Endodermal cell (in vitro differentiated cells): ENCODE measurements at places on chromosomes 7 and 10. TPM values are rescaled to one million over a fixed set of nuclear protein-coding genes. Genes with fewer than 3 reads are reported as not detected.

- no peak for DNase-seq
Observed at GRCh38 chr10:95434583-95434982, 126.6 kb downstream of the SORBS1 start.

Gene AP5Z1
- 29.6 to 35.4 TPM (median 31.0 TPM) in 3 replicates for total RNA-seq

DNA sequence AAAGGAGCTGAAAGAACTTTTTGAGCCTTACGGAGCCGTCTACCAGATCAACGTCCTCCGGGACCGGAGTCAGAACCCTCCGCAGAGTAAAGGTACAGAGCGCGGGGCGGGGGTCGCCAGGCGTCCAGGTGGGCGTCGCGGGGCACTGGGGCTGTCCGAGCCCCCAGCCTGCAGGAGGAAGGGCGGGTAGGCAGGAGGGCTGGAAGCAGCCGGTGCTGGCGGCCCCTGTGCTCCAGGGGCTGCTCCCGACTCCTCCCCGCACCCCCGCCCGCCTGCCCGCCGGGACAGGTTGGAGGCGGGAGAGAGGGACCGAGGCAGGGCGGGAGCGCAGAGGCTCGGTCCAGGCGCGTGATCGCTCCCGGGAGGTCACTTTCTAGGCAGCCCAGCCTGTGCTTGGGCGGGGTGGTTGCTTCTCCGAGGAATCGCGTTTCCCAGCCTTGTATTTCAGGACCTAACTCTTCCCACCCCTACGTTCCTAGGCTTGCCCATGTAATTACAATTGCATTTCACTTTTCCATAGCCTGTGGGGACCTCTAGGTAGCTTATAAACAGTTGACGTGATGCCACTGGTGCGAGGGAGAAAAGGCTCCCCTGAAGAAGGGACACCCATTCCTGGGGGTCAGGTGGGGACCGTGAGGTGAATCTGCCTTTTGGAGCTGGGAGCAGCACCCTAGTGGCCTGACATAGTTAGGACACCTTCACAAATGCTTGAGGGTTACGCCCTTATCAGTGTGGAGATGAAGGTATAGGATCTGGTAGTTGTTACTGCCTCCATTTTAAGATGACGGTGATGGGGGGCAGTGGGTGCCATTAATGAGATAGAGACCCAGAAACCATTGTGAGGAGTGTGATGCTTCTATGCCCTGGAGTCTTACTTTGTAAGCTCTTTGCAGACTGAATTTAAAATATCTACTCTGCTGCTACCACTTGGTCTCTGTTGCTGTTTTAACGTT, 148.2 kb downstream of the CELF2 start:
- peak; percentile 85 for DNase-seq

Gene CFAP46
- 9.8 to 10.5 TPM (median 10.4 TPM) in 3 replicates for total RNA-seq

Gene TMEM60
- 20.9 to 33.4 TPM (median 32.2 TPM) in 3 replicates for total RNA-seq

Gene BMPR1A
- total RNA-seq, result 54.5 to 76.2 TPM (median 69.4 TPM) in 3 replicates

- no peak for DNase-seq
Observed at GRCh38 chr7:86978808-86979506, 80.5 kb downstream of the ELAPOR2 start.

DNA sequence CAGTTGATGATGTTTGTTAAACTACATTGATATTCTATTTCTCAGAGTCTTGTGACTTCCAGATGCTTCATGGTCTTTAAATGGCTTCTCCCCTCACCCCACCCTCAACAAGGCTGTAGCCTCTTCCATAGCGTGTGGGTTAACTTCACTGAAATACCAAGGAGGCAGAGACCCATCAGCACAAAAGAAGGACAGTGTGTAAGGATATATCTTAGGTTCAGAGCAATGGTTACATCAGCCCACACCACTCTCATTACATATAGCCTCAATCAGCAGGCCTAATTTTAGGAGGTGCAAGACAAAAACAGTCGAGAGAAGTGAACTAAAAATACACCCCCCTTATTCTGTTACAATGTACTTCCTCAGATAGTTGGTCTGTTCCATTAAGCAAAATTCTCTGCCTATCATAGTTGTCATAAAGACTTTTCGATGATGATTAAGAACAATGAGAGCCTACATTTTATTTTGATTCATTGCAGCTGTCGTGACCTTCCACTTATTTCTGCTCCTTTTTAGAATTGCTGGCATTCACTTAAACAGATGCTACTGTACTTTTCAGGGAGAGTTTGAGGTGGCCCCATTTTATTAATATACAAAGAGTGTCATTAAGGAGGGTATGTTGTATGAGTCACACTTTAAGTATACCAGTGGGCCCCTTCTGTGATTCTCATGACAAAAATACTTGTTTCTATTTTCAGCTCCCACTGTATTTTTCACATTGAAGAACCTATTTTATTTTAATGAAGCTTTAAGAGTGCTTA, 52.1 kb downstream of the WIPF3 start:
- no peak for DNase-seq

DNA sequence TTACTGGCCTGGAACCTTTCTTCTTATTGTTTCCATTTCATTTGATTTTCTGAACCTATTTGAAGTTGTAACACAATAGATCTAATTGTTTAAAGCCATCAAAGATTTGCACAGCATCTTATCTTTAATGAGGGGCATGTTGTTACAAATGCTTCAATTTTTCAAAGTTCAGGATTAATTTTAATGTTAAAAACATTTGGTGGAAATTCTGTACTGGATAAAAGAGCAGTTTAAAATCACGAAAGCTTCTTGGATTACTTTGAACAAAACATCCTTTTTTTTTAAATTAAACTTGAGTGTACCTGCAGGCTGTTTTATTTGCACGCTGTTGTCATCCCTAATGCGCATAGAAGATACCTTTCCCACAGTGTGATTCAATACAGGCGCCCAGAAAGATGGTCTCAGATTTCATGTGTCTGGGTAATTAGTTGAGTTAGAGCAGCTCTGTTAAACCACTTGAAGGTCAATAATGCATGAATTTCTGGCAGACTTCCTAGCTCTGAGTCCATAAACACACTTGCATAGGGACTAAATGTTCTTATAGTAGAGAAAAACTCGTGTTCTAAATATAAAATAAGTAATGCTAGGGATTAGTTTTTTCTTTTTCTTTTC, 29.3 kb upstream of the DDX50 start:
- DNase-seq, result no peak

DNA sequence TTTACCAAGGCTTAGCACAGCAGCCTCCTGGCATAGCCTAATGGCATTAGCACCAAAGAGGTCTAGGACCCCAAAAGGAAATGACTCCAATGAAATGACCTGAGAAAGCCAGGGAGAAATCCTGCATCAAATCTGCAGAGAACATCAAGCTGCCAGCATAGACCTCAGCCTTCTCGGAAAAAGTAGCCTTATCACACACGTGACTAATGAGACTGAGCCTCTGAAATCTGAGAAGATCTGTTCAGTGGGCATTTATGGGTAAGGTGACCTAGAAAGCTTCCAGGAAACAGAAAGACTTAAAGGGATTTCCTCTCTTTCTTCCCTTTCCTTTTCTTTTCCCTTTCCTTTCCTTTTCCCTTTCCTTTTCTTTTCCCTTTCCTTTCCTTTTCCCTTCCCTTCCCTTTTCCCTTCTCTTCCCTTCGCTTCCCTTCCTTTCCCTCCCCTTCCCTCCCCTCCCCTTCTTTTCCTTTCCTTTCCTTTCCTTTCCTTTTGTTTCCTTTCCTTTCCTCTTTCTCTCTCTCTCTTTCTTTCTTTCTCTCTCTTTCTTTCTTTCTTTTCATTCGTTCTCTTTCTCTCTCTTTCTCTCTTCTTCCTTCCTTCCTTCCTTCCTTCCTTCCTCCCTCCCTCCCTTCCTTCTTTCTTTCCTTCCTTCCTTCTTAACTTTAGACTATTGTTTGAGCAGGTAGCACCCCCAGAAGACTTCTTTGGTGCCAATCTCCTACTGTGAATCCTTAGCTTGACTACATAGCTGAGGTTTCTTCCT, 23.1 kb upstream of the PTTG1IP2 start:
- DNase-seq, result no peak

- no peak for DNase-seq
Observed at GRCh38 chr7:55178292-55178862, 159.6 kb downstream of the EGFR start.

GRCh38 chr10:32985775-32986350, 27.8 kb upstream of the ITGB1 start:
- DNase-seq, result no peak

DNA sequence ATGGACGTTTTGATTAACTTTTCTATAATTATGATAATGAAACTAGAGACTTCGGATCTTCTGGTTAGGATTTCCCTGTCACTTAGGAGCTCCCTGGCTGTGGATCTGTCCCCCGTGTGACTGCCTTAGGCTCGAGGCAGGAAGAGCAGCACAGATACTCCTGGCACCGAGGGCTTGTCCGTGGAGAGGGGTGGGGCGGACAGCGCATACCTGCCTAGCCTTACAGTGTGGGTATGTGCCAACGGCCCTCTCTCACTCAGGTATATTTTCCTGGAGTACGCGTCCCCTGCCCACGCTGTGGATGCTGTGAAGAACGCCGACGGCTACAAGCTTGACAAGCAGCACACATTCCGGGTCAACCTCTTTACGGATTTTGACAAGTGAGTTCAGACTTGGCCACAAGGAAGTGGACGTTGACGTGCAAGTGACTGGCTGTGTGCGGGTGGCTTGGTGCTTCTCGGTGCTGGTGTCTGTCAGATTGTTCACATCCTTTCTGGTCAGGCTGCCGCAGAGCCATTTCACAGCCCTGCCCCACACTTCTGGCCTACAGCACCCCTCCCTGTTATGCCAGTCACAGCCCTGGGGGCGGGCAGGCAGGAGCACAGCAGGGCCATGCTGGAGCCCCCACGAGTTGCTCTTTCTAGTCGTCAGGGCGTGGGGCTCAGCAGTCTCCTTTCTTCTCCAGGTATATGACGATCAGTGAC, 7.9 kb downstream of the EIF3B start:
- no peak for DNase-seq

GRCh38 chr7:24466168-24466768, 107.0 kb upstream of the PALS2 start:
- DNase-seq, result no peak

Gene IKZF1
- total RNA-seq, result 0.18 and 0.55 TPM in 2 replicates

DNA sequence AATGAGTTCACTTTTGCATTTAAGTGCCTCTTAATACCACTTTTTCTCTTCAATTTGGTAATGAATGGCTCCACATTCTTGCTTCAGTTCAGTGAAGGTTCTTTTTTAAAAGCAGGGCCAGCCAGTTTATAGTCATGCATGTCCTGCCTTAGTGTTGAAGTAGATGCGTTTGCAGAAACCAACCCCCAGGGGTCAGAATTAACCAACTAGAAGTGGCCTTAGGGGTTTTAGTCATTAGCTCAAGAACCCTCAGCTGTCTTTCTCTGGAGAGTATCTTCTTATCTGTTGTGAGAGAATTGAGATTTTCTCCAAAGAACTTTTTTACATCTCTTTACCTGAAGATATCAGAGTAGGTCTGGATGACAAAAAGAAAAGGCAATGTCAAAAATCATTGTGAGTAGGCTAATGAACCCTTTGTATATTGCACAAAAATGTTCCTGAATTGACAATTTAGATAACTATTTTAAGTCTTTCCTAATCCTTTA, 82.2 kb downstream of the PIK3CG start:
- peak; percentile 86 for DNase-seq

DNA sequence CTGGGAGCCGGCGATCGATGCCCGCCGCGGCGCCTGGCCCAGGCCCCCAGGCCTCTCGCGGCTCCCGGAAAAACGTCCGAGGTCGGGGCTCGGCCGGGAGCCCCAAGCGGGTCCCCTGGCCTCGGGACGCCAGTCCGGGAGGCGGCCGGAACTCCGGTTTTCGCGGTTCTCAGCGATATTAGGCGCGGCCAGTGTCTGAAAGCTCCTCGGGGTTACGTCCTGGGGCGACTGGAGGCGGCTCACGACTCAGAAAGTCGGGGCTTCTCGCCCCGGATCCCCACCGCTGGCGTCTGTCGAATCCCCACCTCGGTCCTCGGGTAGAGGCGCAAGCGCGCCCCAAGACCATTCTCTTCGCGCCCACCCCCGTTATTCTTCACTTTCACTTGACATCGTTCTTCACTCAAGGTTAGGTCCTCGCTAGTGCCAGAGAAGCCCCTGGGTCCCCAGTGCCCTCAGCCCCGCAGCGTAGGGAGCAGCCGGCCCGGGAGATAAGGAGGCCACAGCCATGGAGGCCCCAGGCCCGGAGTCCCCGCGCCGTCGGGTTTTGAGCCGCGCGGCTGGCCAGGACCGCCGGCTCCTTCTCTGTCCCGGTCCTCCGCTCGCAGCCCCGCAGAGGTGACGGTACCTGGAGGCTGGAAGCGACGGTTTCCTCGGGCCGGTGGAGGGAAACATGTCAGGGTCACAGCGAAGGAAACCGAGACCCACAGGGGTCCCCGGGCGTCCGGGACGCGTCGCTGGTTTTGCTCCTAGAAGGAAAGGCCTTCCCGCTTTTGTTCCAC, 35.2 kb upstream of the EBLN1 start:
- DNase-seq, result peak; percentile 77

DNA sequence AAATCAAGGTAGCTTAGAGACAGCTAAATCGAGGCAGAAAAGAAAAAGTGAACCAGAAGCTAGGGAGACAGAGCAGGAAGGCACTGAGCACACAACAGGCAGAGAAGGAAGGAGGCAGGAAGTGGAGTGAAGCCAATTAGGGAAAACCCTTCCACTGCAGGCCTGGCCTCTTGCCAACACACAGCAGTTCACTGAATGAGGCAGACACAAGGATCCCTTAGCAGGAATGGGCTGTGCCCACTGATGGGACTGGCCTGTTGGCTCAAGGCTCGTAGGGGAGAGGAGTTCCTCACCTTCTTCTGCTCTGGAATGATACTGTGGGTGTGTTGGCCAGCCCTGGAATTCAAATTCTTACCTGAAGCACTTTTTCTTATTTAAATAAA, 220.3 kb upstream of the STK17A start:
- no peak for DNase-seq

DNA sequence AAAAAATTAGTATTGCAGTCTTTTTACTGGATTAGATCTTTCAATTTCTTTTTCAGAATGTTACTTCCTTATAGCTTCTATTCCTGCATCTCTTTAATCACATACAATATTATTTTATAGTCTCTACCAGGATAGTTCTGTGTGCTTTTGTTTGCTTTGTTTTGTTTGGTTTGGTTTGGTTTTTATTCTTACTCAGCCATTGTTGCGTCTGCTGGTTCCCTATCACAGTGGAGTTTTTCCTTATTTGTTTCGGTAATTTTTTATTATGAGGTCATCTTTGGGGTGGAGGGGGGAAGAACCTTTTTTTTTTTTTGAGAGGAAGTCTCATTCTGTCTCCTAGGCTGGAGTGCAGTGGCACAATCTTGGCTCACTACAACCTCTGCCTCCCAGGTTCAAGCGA, 9.0 kb upstream of the BAIAP2L1 start:
- DNase-seq, result no peak

DNA sequence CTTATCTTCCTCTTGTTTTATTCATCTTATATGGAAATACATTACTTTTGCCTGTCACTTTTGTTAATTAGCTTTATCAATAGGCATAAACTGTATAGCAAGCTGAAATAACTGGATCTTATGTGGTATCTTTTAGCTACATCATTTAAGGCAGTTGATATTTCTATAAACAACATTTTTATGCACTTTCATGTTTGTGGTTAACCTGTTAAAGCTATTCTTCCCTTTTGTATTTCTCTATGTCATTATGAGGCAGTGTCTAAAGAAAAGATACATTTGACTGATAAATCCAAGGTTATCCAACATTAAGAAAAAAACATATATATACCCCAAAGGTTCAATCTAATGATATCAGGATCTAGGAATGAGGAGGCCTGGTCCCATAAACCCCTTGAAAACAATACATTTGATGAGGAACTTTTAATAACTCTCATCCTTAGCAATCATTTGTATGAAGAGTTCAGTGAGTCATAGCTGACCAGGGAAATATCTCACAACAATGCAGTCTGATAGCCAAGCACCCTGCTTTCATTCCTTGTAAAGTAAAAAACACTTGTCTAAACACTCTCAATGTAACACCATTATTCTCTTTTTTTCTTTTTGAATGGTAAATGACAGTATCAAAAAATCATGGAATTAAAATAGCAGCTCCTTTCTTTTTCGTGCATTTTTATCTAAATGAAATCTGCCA, 300.9 kb downstream of the NEBL start:
- no peak for DNase-seq

Gene GFRA1
- 0.57 to 1.7 TPM (median 1.6 TPM) in 3 replicates for total RNA-seq
